ENCODE measurements at places on chromosomes 1 and 21.

- no peak for DNase-seq
Observed at GRCh38 chr1:94514095-94514727, 27.3 kb downstream of the F3 start.

DNA sequence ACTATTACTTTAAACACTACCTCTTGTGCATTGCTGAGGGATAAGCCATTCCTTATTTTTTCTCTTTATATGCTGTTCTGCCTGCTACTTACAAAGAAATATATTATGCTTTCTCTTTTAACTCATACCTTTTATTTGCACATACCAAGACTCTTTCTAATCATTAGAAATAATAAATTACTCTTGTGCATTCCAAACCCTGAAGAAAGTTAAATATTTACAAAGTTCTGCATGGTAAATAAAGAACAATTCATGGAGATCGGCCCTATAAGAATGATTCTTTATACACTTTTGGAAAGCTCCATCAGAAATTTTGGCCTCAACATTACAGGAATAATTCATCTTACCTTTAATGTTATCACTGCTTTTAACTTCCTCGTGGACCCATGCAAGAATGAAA is 86.7 kb upstream of the PALMD start:
- DNase-seq = no peak

DNA sequence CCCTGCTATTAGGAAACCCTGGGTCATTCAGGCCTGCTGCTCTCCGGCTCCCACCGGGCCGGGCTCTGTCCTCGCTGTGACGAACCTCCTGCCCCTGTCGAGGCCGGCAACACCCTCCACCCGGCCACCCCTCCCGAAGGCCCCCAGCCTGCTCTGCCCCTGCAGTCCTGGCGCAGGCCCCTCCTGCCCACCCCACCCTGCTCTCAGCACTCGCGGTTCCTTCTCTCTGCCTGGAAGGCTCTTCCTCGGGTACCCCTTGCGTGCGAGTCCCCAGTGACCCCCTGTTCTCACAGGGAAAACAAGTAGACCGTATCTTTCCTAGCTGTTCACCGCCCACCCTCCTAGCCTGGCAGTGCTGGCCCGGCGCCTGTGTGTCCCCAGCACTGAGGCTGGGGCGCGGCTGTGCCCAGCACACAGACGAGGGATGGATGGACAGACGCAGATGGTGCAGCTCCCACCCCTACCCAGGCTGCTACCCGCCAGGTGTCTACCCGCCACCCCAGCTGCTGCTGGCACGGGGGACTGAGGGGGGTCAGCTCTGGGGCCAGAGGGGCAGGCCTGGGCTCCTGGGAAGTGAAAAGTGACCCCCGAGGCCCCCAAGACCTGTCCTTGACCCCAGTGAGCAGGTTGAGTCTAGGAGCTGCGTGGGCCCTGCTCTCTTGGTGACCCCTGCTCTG is 3.1 kb upstream of the VWA1 start:
- peak; percentile 86 for DNase-seq

GRCh38 chr1:117097443-117097842 is 24.1 kb downstream of the TRIM45 start:
- no peak for DNase-seq

DNA sequence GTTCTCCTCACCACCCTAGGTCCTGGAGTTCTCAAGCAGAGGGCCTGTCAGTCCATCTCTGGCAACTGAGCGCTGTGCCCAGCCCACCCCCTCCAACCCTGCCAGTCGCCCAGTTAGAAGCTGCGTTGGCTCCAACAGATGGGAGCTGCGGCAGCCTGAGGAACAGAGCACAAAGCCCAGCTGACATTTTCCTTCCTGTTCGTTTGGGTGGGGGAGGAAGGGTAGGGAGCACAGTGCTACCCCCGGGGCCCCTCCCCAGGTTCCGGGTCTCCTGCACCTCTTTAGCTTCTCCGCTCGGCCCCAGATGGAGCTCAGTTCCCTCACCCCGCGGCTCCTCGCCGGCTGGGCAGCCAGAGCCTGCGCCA is 1.4 kb downstream of the LRRN2 start:
- DNase-seq = no peak

- DNase-seq = peak; percentile 55
Observed at GRCh38 chr1:16386454-16387113, 19.5 kb downstream of the SZRD1 start.

DNA sequence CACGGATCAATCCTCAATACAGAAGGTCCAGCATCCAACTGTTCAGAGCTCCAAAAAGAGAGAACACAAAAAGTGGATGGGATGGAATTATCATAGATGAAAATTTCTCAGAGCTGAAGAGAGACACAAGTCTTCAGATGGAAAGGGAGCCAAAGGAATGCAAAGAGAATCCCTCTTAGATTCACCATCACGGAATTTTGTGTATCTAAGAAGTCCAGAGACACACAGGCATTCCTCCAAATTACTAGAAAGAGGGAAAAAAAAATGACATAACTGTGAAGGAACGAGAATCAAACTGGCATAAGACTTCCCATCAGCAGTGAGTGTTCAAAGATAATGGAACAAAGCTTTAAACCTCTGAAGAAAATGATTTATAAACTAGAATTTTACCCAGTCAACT is 101.2 kb downstream of the ZSCAN20 start:
- DNase-seq = no peak

- no peak for DNase-seq
Observed at GRCh38 chr1:231862611-231863010, 236.0 kb downstream of the DISC1 start.

GRCh38 chr1:20830378-20830777 is 43.3 kb upstream of the HP1BP3 start:
- DNase-seq = no peak

- no peak for DNase-seq
Observed at GRCh38 chr1:43806183-43806582, 98.8 kb downstream of the ST3GAL3 start.

GRCh38 chr21:45285266-45285931 is 2.3 kb downstream of the POFUT2 start:
- no peak for DNase-seq

- DNase-seq = no peak
Observed at GRCh38 chr1:229938551-229938950, 128.5 kb upstream of the GALNT2 start.

DNA sequence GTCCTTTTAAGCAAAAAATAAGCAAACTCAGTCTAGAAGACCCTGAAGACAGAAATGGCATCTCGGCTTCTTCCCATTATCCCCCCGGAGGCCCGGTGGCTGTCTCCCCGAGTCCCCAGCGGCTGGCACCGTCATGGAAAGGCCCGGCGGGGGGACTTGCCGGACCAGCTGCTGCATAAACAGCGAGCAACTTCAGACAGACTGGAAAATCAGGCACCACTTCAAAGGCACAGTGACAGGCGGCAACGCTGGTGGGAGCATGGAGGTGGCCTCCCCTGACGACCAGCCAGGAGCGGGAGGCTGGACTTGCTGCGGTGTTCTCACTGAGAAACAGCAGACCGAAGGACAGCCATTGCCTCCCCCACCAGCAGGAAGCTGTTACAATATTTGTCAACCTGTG is 18.4 kb upstream of the C1QA start:
- DNase-seq = no peak

GRCh38 chr1:17686258-17686657 is 68.9 kb upstream of the ACTL8 start:
- no peak for DNase-seq

- no peak for DNase-seq
Observed at GRCh38 chr1:235290740-235291502, 37.1 kb downstream of the ARID4B start.

DNA sequence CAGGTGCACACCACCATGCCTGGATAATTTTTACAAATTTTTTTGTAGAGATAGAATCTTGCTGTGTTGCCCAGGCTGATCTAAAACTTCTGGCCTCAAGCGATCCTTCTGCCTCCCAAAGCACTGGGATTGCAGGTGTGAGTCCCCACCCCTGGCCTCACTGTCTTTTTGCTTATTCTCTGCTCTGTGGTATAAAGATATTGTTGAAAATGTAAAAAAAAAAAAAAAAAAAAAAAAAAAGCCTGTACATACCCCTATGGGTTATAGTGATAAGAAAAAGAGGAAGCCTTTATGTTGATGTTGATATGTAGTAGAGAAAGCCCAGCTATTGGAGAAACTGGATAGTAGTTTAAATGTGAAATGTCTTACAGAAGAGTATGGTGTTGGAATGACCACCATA is 125.8 kb downstream of the XPR1 start:
- no peak for DNase-seq

DNA sequence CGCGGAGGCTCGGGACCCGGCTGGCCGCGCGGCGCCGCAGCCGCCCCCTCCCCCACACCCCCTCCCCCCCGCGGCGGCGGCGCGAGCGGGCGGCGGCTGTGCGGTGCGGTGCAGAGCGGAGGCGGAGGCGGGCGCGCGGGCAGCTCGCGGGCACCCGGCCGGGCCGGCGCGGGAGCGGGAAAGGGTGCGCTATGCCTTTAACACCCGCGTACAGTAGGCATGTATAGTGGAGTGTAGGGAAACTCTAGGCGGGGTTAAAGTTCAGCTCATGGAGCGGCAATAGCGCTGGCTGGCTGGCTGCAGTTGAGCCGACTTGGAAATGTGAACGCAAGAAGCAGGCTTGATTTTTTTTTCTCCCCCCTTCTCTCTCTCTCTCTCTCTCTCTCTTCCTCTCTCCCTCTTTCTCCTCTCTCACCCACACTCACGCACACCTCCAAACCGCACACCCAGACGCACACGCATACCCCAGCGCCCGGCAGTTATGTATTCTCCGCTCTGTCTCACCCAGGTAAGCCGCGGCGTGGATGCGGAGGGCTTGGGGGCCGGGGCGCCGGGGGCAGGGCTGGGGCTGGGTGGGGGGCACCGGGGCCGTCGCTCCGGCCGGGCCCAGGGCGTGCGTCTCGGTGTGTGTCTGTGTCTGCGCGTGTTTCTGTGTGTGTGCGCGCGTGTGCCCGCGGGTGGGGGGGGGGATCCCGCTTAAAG is at the start of gene NFIA:
TSS of gene NFIA (plus strand) at position 251 of the 702 bp plus-strand sequence.
- DNase-seq = peak; percentile 83

DNA sequence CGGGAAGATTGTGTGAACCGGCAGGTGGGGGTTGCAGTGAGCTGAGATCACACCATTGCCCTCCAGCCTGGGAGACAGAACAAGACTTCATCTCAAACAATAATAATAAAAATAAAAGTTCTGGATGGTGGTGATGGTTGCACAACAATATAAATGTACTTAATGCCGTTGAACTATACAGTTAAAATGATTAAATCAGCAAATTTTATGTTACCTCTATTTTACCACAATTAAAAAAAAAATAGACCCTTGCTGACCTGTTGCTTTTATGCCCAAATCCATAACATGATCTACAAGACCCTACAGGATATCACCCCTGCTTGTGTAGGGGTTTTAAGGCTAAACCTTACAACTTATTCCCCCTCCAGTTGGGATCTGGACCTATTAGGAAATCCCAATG is 11.8 kb upstream of the PDIK1L start:
- no peak for DNase-seq

DNA sequence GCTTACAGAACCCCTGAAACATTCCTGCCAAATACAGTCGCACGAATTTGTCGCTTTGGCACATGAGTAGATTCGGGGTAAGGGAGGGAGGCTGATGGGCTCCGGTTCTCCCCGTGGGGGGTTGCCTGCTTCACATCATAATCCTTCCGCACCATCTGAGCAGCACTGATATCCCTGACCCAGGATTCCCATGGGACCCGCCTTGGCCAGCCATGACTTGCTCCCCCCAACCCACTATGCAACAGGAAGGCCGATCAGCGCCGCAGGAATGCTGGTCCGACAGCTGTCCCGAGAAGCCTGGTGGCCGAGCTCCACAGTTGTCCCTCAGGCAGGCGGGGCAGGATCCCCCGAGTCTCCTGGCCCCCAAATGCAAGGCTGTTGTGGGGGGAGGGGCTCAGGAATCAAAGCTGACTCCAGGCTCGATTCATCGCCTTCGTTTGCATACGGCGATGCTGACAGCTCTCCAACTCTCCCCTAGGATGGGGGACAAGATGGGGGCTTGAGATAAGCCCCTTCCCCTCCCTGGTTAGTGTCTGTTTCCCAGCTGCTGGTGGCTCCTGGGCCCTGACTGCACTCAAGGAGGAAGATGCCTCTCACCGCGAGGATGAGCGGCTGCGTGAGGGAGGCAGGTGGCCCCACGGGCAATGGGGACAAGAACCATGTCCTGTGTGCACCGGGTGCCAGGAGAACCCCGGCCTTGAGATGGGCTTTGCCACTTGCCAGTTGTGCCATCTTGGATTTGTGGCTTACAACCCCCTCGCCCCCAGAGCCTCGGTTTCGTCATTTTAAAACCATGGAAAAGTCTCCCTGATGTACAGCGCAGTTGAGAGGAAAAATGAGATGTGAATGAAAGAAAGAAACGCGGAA is 9.3 kb downstream of the DRAXIN start:
- DNase-seq = peak; percentile 55

DNA sequence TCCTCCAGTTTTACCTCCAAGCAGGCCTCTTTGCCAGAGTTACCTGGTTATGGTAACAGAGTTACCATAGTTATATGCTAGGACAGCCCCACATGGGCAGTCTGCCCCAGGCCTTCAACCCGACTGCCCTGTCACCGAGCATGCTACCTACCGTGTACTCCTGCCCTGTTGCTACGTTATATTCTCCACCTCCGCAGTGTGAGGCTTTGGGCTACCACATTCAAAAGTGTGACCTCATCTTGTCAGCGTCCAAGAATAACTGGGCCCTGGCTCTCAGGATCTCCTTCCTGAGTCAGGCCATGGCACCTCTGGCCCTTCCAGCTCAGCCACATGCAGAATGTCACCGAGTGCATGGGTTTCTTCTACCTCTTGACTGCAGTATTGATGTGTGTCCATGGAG is 8.9 kb downstream of the MAPKAPK2 start:
- DNase-seq = no peak

GRCh38 chr1:10629091-10629815 is 154.5 kb downstream of the PEX14 start:
- DNase-seq = no peak

GRCh38 chr1:65896721-65897120 is 104.0 kb downstream of the PDE4B start:
- no peak for DNase-seq

DNA sequence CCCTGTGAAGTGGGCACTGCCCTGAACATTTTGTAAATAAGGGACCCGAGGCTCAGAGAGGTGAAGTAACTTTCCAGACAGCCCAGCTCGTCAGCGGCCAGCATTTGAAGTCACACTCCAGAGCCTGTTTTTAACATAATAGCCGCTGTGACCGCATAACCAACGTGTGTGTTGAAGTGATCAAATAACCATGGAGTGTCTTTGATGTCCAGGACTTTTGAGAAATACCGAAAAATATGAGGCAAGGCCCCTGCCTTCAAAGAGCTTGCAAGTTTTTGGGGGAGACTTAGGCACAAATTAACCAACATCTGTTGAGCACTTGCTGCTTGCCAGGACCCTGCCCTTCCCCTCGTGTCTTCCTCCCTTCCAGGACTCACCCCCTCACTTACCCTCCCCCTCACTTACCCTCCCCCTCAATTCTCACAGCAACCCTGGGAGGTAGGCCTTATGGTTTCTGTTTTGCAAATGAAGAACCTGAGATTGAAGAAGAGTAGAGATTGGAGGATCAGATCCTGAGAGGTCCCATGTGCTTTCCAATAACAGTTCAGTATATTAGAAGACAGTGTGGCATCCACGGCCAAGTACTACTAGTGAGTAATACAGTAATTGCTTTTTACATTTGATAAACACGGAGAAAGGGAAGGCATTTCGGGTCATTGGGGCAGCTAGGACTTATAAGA is 1.3 kb upstream of the SLC16A1 start:
- DNase-seq = peak; percentile 33

GRCh38 chr1:21024918-21025317 is 151.8 kb downstream of the EIF4G3 start:
- DNase-seq = no peak

Data from right hindlimb (tissue), 1 donor.